ENCODE measurements at places on chromosomes 13 and 19.
A peak's percentile ranks its signal among the peaks of the same experiment; 100 is the strongest.

DNA sequence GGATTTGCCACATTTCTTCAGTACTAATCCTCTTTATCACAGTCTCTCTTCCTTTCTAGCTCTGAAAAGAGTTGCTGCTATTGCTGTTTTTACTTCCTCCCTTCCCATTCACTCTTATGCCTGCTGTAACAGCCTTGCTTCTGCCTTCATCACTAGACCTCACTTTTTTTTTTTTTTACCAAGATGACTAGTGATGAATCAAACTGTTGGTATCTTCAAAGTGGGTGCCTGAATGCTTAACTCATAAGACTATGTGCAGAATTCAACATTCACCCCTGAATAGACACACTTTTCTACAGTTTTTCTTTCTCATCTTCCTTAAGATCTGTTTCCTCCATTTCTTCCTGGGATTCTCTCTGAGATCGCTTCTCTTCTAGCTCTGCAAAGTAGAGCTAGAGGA lies 217.2 kb upstream of the HTR2A start:
- no peak for DNase-seq

DNA sequence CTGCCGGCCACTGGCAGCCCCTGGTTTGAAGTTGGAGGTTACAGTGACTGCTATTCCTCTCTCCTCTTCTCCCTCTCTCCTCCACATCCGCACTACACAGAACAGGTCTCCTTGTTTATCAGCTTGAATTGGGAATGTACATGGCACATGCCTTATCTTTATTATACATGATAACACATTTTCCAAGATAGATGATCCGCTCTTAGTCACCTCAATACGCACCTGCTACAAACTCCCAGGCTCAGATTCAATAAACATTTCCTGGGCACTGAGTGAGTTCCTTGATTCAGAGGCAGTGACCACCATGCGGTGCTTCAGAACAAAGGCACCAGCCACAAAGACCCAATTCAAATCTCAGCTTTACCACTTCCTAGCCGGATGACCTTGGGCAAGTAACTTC lies 227.7 kb downstream of the TSHZ3 start:
- DNase-seq: no peak

GRCh38 chr13:40318366-40318765 lies 348.1 kb downstream of the FOXO1 start:
- DNase-seq: no peak

- no peak for DNase-seq
Measured at GRCh38 chr13:73955977-73956500, 178.2 kb downstream of the KLF12 start.

- no peak for DNase-seq
Measured at GRCh38 chr13:27696731-27697130, 75.0 kb downstream of the POLR1D start.

- DNase-seq: no peak
Measured at GRCh38 chr13:25281193-25281934, 5.9 kb downstream of the MTMR6 start.

DNA sequence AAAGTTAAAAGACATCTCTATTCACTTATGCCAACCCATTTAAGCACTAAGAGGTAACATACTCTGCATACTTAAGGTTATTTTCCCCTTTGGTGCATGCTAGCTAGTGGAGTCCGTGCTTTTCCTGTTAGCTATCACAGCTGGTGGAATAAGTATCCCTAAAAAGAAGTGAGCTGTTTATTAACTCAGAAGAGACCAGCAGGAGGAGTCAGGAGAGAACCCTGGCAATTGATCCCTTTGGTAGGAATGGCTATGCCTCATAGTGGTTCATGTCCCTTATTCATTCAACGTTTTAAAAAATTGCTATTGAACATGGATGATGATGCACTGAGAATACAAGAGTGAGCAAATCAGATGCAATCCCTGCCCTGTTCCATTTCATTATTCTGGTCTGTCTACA lies 12.4 kb upstream of the NEK5 start:
- no peak for DNase-seq

DNA sequence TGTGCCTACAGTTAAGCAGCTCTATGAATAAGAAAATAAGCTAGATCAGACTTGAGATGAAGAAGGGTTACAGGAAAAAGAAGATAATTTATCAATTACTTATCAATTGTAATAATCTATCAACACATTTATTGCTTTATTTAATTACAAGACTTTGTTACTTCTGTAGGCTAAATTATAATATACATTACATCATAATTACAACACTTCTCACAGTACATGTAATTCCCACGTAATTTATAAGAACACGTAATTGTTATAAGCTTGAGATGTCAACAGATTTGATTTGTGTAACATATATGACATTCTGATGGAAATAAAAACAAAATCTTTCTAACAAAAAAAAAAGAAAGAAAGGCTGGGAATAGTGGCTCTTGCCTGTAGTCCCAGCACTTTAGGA lies 36.8 kb downstream of the NEK5 start:
- no peak for DNase-seq

- peak; percentile 26 for DNase-seq
Measured at GRCh38 chr13:93116809-93117208, 109.8 kb upstream of the GPC6 start.

DNA sequence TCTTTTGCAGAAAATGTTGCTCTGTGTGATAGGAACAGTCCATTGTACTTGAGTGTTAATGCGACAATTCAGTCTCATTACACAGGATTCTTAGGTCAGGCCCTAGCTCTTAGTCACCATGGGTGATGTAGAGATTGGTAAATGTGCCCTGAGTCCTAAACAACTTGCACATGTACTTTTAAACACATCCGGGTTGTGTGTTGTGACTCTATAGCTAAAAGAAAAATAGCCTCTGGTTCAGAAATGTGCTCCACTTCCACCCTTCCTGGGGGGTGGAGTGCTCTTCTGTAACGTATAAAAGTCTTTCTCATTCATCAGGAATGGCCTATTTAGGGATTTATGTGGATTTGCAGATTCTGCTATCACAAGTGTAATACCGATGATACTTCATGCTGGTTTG lies 5.2 kb downstream of the SPATA13 start:
- no peak for DNase-seq

- DNase-seq: no peak
Measured at GRCh38 chr19:4988770-4989251, 19.9 kb downstream of the KDM4B start.

GRCh38 chr13:110650436-110650835 lies 35.1 kb downstream of the NAXD start:
- DNase-seq: no peak

DNA sequence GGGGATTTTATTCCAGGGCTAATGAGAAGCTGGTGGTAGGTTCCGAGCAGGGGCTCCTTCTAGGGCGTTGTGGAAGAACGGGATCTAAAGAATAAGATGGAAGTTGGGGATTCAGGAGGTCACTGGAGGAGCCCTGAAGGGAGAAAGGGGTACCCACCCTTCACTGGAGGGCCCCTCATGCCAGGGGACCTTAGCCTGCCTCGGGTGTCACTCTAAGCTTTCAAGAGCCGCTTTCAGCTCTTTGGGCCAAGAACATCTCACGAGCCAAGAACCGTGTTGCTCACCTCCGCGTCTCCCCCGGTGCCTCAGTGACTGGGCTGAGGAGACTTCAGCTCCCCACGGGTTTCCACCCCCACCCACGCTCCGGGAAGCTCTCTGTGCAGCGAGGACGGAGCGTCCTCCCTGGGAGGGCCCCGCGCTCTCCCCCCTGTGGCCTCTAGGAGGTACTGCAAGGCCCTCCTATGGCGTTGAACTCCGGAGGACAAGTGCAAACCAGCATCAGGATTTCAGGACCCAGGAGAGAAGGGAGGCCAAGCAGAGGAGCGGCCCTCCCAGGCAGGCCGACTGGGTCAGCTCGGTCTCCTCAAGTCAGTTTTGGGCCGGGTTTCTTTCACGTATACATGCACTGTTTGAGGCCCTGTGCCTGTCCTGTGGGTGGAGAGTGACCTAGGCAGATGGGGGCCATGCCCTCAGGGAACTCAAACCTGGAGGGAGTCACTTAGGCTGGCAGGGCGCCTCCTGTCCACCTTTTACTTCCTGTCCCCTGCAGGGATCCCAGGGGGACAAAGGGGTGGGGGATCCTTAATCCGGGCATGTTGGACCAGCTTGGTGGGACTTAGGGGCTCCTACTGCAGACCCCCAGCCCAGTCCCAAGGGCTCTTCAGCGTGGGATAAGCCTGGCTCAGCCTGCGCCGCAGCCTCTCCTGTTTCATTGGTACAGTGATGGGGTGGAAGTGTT lies 5.1 kb upstream of the KRTDAP start:
- no peak for DNase-seq

DNA sequence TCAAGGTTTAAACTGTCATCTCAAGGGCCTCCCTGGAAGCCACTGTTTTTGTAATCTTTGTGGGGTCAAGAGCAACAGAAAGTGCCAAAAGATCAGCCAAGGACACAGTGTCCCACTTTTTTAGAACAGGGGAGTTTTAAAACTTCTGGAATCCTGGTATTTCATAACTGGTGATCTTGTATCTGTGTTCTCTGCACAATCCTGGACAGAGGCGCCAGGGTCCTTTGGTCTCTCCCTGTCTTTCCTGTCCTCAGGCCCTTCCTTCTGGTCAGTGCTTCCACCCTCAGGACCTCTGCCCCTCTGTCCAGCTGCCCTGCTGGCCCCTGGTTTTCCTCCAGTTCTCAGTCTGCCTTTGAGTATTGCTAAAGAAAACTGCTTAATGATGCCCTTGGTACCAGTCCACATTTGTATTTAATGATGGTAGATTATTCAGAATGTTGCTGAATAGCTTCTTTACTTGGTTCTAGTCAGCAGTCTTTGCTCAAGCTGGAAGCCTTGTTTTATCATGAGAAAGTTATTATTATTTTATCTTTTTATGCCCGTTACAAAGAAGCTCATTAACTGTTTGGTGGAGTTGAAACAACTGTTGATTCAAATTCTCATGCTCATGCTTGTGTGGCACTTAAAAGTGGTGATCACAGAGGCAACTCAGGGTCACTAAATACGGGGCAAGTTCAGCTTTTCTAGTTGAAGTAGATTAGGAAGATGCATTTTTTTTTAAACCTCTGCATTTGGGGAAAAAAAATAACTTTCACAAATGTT lies 47.5 kb downstream of the WASF3 start:
- no peak for DNase-seq

DNA sequence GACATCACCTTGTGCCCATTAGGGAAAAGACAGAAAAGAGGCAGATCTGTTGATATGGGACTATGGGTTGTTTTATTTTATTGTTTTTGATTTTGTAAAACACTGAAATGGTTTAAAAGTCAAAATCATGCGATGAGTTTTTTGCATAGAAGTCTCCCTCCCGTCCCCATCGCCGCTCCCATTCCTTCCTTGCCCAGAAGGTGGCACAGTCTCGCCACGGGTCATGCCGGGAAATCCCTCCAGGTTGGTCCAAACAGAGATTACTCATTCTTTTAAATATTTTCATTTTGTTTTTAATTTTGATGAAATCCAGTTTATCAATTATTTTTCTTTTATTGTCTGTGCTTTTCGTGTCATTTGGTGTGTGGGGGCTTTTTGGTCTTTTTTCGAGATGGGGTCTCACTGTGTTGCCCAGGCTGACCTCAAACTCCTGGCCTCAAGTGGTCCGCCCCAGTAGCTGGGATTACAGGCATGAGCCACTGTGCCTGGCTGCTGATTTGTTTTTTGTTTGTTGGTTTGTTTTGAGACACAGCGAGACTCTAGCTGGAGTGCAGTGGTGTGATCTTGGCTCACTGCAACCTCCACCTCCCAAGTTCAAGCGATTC lies 9.2 kb downstream of the PGPEP1 start:
- no peak for DNase-seq

- no peak for DNase-seq
Measured at GRCh38 chr13:21069561-21070004, 8.2 kb upstream of the LATS2 start.

GRCh38 chr19:10259162-10259905 lies 7.3 kb downstream of the MRPL4 start:
- peak; percentile 48 for DNase-seq

DNA sequence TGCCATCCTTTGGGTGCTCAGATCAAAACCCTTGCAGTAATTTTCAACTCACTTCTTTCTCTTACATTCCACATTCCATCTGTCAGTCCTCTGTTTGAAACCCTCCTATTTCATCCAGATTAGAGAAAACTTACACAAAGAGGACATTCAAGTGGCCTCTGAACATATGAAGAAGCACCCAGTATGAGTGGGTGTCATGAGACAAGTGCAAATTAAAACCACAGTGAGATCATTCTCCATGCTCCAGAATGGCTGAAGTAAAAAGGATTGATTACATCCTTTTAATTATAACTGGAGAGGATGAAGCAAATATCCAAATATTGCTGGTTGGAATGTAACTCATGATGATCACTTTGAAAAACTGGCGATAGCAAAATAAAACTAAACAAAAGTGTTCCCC lies 96.5 kb downstream of the MIPEP start:
- no peak for DNase-seq

- DNase-seq: peak; percentile 20
Measured at GRCh38 chr19:4186087-4186993, 3.9 kb downstream of the ANKRD24 start.

DNA sequence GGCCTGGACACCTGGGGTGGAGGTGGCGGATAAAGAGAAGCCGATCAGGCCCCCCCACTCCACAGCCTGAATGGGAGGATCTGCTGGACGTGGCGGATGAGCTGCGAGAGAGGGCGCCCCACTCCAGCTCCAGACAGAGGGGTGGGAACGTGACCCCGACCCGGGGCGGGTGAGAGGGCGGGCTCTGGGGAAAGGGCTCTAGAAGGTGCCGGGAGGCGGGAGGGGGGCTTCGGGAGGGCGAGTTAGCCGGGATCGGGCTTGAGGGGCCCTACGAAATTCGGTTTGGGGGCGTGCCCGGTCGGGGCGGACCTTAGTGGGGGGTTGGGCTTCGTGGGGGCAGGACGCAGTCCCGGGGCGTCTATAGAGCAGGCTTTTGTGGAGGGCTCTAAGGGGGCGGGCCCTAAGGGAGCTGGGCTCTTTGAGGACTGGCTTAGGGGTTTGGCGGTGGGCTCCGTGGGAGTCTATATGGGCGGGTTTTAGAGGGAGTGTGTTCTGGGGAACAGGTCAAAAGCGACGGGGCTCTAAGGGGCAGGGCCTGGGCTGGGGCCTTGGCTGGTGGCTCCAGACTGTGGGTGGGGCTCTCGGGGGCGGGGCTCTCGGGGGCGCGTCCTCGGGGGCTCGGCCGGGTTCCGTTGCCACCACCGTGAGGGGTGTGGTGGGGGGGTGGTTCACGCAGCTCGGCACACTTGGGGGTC lies 4.1 kb upstream of the NANOS3 start:
- no peak for DNase-seq

- no peak for DNase-seq
Measured at GRCh38 chr13:39910041-39910440, 254.6 kb downstream of the COG6 start.

GRCh38 chr19:38062959-38063761 lies 156.2 kb downstream of the SIPA1L3 start:
- DNase-seq: peak; percentile 91

Data from NCI-H748 treated with DMSO at 0.1 percent for 48 hours (cell line).